ENCODE measurements at places on chromosomes 16 and 17.

DNA sequence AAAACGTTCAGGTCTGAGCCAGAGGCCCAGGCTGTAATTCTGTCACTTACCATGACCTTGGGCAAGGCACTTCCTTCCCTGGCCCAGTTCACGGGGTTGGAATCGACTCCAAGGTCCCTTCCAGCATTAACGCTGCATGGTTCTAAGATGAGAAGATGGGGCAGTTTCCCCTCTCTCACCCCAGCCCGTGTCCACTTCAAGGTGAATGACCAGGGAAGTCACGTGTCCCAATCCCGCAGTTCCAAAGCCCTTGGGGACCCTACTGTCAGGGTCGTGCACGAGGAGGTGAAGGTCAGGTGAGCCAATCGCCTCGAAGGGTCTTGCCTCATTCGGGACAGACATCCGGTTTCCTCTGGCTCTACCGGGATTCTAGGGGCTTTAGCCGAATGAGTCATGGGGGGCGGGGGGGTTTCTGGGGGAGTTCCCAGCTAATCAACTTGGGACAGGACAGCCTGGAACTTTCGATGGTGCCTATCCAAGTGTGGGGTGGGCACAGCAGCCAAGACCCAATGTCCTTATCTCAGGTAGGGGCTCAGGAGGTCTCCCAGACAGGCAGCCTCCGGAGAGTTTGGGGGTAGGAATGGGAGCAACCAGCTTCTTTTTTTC, 762 bp upstream of the CSF3 start:
- peak; percentile 63 for DNase-seq

DNA sequence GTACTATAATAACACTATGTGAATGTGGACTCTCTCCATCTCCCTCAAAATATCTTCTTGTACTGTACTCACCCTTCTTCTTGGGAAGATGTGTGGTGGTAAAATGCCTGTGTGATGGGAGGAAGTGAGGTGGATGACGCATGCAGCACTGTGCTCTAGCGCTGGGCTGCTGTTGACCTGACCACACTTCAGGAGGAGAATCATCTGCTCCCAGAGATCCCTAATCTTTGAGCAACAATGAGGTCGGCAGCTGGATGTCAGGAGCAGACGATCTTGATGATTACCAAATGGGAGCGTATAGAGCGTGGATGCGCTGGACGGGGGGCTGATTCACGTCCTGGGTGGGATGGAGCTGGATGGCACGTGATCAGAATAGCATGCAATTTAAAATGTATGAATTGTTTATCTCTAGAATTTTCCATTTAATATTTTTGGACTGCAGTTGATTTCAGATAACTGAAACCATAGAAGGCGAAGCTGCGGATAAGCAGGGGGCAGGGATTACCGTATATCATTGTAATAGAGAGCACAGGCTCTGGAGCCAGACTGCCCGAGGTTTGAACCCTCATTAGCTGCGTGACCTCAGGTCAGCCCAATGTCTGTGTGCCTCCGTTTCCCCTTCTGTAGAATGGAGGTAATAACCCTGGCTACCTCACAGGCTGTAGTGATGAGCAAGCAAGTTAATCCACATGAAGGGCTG, 23.7 kb upstream of the CYLD start:
- DNase-seq = no peak

DNA sequence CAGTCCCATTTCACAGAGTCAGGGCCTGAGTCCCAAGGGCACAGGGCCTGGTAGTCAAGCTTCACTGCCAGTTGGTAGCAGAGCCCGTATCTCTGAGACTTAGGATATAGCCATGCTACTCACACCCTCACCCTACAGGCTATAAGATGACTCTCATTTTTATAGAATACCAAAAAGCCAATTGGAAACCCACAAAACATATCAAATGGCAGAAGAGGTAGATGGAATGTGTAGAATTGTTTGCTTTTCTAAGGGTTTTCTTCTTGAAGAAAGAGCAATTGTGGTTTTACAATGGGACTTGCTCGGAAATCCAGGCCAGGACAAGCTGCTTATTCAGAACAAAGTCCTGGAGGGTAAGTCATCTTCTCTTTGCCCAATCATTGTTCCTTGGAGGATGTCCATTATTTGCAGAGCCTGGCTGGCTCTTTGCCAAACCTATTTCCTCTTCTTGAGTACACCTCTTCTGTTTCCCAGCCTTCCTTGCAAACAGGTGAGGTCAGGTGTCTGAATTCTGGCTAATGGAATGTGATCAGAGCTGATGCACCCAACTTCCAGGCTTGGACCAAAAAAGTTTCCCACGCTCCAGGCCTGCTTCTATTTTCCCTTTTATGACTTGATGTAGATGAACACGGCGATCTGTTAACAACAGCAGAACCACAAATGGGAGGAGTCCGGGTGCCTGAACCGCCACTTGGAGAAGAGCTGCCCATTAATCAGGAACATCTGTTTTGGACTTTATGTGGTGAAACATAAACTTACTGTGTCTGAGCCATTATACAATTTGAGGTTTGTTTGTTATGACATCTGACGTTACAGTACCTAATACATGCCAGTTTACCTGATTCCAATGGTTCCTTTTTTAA, 16.9 kb upstream of the CCL22 start:
- DNase-seq = peak; percentile 91

- no peak for DNase-seq
Measured at GRCh38 chr16:6704306-6704930, 628.2 kb upstream of the RBFOX1 start.
